ENCODE measurements at places on chromosomes 13 and 19. TPM values are rescaled to one million over a fixed set of nuclear protein-coding genes. Genes with fewer than 3 reads are reported as not detected.
A peak's percentile ranks its signal among the peaks of the same experiment; 100 is the strongest.

Gene SIGLEC10
- total RNA-seq = 0.87 TPM

GRCh38 chr19:39341129-39341718 is 997 bp upstream of the SAMD4B start:
- peak overlapping the region; percentile 91 for H3K27ac ChIP-seq
- peak; percentile 14 for DNase-seq
- no peaks in the 10 kb centered on the region for H3K36me3 ChIP-seq
- peak overlapping the region; percentile 85 for H3K4me3 ChIP-seq
- no peaks in the 10 kb centered on the region for H3K27me3 ChIP-seq
- peaks cover 31% of the 10 kb centered on the region for H3K4me1 ChIP-seq

DNA sequence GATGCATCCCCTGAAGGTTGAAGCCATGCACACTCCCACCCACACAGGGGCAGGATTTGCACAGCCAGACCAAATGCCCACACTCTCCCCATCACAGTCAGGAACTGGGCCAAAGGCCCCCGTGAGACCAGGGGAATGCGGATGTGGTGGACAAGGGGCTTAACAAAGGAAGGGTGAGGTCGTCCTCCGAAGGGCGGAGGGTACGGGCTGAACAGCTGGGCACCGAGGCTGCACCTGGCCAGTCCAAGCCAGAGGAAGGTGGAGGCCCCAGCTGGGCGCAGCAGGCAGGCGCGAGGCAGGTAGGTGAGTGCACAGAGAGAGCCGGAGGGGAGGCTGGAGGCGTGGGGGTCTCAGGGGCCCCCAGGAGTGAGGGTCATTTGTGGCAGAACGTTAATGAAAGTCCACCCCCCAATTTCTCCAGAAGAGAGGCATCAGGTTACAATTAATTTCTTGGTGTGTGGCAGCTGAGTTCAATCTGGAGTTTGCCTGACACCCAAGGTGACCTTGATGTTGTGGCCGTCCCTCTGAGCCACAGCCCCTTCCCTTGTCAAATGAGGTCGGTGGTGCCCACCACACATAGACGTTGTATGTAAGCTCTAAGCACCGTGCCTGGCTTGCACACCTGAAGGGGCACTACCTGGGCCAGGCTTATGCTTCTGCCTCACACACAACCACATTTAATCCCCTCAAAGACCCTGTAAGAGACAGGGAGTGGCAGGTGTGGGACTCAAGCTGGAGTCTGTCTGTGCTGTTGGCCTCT is 2.9 kb downstream of the KLK15 start:
- DNase-seq = no peak
- H3K27me3 ChIP-seq = peaks cover 10% of the 10 kb centered on the region
- no peak overlapping the region for H3K27ac ChIP-seq
- H3K4me3 ChIP-seq = no peak overlapping the region

Gene SOX1
- total RNA-seq = not detected

DNA sequence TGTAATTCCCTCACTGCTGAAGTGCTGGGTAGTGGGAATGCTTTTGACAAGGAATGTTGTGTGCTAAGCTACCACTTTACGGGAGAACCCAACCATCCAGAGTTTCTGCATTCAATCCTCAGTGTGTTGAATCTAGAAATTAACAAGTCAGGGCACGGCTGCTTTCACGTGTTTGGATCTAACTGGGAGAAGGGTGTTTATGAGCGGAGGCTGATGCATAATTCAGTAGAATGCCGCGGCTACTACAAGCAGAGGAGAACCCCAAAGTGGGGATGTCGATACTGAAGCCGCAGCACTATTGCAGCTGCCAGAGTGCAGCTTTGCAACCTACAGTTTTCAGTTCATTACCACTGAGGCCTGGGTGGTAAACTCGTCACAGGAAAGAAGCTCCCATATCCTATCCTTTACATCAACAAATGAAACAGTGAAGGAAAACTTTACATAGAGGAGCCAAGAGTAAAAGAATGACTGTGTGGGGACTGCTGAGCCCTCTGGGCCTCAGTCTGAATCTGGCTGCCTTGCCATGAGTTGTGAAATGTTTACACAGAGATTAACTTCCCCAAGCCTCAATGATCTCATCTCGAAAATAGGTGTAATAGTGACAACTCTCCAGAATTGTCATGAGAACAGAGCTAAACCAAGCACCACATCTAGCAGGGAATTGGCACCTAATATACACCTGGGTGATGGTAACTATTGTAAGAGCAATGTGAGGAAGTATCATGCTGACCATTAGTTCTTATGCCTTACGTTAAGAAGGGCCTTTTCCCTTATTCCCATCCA is 531.7 kb downstream of the MYO16 start:
- DNase-seq = no peak
- H3K4me3 ChIP-seq = no peak overlapping the region
- no peaks in the 10 kb centered on the region for H3K36me3 ChIP-seq
- H3K4me1 ChIP-seq = peaks cover 2% of the 10 kb centered on the region

DNA sequence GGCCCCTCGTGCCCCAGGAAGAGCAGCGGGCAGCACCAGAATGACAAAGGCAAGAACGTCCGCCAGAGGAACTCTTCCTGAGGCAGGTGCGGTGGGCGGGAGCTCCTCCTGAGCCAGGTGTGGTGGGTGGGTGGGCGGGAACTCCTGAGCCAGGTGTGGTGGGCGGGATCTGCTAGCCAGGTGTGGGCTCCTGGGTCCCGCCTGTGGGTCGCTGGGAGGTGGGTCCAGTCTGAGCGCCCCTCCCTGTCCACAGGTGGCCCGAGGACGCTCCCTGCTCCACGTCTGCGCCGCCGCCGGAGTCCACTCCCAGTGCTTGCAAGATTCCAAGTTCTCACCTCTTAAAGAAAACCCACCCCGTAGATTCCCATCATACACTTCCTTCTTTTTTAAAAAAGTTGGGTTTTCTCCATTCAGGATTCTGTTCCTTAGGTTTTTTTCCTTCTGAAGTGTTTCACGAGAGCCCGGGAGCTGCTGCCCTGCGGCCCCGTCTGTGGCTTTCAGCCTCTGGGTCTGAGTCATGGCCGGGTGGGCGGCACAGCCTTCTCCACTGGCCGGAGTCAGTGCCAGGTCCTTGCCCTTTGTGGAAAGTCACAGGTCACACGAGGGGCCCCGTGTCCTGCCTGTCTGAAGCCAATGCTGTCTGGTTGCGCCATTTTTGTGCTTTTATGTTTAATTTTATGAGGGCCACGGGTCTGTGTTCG is 7.0 kb upstream of the HCN2 start:
- no peak overlapping the region for H3K27ac ChIP-seq
- peaks cover 22% of the 10 kb centered on the region for H3K4me1 ChIP-seq
- H3K4me3 ChIP-seq = no peak overlapping the region

DNA sequence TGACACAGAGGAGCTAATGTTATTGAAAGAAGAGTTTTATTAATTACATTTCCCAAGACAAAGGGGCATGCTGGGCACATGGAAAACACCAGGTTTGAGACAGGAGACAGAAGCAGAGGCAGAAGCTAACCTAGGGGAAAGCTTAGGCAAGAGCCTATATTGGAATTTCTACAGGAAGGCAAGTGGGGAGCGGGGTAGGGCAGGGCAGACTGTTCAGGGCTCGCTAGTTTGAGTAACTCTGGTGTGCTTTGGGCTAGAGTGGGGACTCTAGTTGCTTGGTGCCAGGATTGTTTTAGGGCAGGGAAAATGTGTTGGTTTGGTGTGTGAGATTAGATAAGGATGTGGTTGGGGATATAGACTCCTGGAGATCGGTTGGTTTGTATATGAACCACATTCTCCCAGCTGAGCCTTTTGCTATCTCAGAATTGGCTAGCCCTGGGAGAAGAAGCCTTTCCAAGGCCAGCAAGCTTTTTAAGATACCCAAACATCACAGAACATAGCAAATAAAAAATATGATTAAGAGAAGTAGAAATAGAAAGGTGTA is 8.4 kb upstream of the UFM1 start:
- H3K27me3 ChIP-seq = no peaks in the 10 kb centered on the region
- no peak overlapping the region for H3K4me3 ChIP-seq
- DNase-seq = no peak
- H3K36me3 ChIP-seq = no peaks in the 10 kb centered on the region
- H3K27ac ChIP-seq = no peak overlapping the region

DNA sequence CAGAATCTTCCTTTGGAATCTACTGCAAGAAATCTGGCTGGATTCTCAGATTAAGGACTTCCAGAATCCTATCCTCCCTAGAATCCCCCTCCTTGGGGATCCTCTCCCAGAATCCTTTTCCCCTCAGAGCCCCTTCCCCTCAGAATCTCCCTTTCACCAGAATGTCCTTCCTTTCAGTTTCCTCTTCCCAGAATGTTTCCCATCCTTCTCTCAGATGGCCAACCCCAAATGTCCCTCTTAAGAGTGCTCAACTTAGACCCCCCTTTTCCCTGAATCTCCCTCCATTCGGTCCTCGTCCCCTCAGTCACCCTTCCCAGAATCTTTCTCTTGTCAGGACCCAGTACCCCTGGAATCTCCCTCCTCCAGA is 584 bp upstream of the RPS16 start:
- peaks cover 4% of the 10 kb centered on the region for H3K36me3 ChIP-seq
- no peaks in the 10 kb centered on the region for H3K27me3 ChIP-seq
- H3K4me1 ChIP-seq = peaks cover 28% of the 10 kb centered on the region
- peak overlapping the region; percentile 88 for H3K27ac ChIP-seq
- H3K4me3 ChIP-seq = peak overlapping the region; percentile 99
- DNase-seq = no peak

- peaks cover 59% of the 10 kb centered on the region for H3K4me1 ChIP-seq
- no peaks in the 10 kb centered on the region for H3K27me3 ChIP-seq
- H3K27ac ChIP-seq = no peak overlapping the region
- H3K4me3 ChIP-seq = no peak overlapping the region
- no peaks in the 10 kb centered on the region for H3K36me3 ChIP-seq
Measured at GRCh38 chr19:55254625-55254977, 4.2 kb downstream of the PPP6R1 start.

GRCh38 chr19:1274081-1274851 is 1.1 kb upstream of the FAM174C start:
- H3K27ac ChIP-seq = peak overlapping the region; percentile 99
- H3K36me3 ChIP-seq = peaks cover 59% of the 10 kb centered on the region
- peak; percentile 67 for DNase-seq
- no peaks in the 10 kb centered on the region for H3K27me3 ChIP-seq
- peak overlapping the region; percentile 71 for H3K4me3 ChIP-seq
- peaks cover 56% of the 10 kb centered on the region for H3K4me1 ChIP-seq

Gene RAB20
- 3.2 TPM for total RNA-seq

DNA sequence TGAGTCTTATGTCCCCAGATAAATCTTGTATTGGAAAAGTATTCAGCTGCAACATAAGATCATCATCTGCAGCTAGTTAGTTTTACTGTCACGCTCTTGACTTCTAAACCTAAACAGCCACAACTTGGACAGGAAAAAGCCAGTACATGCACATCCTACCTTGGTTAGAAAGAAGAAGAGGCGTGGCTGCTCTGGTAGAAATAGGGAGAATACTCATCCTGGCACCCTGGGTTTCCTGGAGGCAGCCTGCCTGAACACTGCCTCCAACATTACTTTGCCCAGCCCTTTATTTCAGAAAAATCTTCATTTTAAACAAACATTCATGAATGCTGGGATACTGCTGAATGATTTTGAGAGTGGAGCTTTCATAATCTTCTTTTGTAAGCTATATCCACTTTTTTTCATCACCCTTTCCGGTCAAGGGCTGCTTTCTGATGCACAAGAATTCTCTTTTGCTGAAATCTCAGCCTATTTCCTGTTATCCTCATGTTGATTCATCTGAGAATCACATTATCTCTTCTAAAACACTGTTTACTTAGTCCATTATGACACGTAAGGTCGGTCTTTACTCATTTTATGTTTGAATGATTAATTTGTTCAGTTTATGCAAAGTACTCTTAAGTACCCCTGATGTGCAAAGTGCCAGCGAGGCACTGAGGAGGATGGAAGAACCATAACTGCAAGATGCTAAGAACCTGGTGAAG is 55.2 kb downstream of the STARD13 start:
- no peaks in the 10 kb centered on the region for H3K36me3 ChIP-seq
- H3K27ac ChIP-seq = peak overlapping the region; percentile 51
- no peak for DNase-seq
- no peak overlapping the region for H3K4me3 ChIP-seq
- peaks cover 25% of the 10 kb centered on the region for H3K4me1 ChIP-seq

DNA sequence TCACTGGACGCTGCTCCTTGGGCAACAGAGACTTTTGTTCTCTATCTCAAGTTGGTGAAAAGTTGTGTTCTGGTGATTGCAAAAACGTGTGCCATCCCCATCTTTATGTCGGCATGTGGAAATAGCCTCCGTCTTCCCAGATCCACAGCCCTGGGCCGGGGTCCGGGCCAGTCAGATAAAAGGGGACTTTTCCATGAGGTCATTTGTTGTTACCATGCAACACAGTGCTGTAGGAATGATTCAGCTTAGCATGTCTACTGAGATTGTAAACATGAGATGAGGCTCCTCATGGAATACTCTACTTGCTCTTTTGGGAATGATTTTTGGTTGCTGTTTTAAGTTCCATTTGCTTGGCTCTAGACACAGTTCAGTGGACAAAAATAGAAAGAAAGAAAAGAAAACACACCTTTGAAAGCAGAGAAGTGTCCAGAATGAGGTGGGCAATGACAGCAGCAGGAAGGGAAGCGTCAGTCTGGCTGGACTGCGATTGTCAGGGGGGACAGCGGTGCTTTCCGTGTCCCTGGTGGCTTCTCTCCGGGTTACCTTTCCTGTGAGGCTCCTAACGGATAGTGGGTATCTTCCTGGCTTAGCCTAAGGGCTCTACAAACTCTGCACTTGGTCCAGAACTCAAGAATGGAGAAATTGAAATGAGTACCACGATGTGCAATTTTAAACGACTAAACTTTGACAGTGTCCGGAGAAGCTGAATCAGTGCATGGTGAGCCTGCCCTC is 91.6 kb downstream of the TEX29 start:
- H3K27me3 ChIP-seq = peaks cover 35% of the 10 kb centered on the region
- H3K4me1 ChIP-seq = no peaks in the 10 kb centered on the region

Gene CFAP97D2
- not detected for total RNA-seq

GRCh38 chr13:100532836-100533435 is 55.7 kb downstream of the GGACT start:
- H3K4me1 ChIP-seq = no peaks in the 10 kb centered on the region
- H3K4me3 ChIP-seq = no peak overlapping the region
- no peaks in the 10 kb centered on the region for H3K36me3 ChIP-seq
- no peak for DNase-seq
- no peak overlapping the region for H3K27ac ChIP-seq
- no peaks in the 10 kb centered on the region for H3K27me3 ChIP-seq

Gene GFY
- total RNA-seq = not detected

GRCh38 chr19:51173681-51174080 is 31.6 kb downstream of the SIGLEC7 start:
- no peak overlapping the region for H3K4me3 ChIP-seq
- DNase-seq = no peak
- H3K4me1 ChIP-seq = no peaks in the 10 kb centered on the region

Gene YJEFN3
- 0.18 TPM for total RNA-seq

Gene ELANE
- 0.46 TPM for total RNA-seq

DNA sequence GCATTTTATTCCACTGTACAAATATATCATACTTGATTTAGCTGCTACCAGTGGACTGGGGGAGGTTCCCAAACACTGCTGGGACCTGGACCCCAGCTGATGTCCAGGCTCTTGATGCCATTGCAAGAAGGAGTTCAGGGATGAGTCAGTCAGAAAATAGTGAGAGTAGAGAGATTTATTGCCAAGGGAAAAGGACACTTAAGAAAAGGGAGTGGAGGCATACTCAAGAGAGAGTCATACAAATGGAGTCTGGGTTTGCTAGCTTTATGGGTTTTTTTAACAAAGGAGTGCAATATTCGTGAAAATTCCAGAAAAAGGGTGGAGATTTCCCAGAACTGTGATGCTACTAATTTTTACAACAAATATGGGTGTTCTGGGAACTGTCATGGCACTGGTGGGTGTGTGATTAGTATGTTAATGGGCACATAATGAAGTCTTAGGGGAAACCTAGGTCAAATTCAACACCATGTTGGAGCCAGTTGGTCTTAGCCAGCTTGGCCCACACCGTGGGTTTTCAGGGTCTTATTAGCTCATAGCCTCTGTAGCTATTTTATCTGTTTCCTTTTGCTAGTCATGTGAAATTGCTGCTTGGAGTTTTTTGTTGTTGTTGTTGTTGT is 36.2 kb downstream of the GPC6 start:
- no peaks in the 10 kb centered on the region for H3K36me3 ChIP-seq
- H3K27ac ChIP-seq = no peak overlapping the region
- H3K4me3 ChIP-seq = no peak overlapping the region

Gene BST2
- total RNA-seq = 28.2 TPM

All from gastrocnemius medialis (tissue), 4 donors.